ENCODE measurements at places on chromosomes 2 and 18.

DNA sequence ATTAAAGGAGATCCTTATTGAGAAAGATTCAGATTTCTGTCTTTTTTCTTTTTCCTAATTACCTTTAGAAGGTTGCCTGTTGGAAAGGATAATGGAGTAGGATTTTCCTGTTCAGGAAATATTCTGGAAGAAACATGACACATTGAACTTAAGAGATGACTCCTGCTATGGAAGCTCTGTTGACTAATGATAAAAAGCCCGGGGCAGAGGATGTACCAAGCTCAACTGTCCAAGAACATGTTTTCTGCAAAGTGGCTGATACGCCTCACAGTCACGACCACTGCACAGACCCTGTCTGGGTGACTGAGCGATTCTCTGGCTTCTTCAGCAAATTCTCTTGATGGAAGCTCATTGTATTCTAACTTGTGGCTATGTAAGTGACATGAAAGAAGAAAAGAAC, 86.2 kb upstream of the THOC1 start:
- DNase-seq, result no peak

DNA sequence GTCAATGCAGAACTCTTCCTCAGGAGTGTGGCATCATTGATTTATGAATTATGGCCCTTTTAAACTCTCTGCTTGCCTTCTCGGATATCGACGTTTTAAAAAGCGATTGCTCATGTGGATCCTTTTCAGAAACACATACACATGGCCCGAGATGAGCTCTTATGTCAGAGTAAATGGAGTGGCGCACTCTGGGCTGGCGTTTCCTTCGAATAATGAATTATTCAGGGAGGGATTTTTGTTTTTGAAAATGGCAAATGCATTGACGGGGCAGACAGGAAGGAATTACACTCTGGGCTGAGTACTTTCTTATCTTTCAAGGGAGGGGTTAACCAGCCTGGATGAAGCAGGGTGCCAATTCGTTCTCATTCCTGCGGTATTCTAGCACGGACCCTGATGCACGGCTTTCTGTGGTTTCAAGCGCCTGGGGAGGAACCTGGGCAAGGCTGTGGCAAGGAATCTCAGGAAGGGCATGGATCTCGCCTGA, 142.7 kb downstream of the PRKCE start:
- DNase-seq, result no peak

GRCh38 chr2:66252109-66252508, 182.8 kb upstream of the MEIS1 start:
- DNase-seq, result no peak

- DNase-seq, result no peak
Observed at GRCh38 chr2:120382541-120383144, 36.7 kb downstream of the INHBB start.

DNA sequence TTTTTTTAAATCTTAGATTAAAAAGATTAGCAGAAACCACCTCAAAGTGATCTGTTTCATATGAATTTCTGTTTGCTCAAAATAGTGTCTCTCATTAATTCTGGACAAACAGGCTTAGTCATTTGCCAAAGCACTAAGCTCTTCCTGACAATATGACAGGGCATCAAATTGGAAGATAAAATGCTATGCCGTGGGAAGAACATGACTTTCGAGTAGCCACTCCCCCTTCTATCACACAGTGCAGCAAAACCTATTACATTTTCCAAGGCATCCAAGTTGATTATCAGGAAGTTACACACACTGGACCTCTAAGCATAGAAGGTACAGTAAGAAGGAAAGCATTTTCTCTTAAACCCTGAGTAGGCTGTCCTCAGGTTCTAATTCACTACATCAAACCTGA, 89.5 kb downstream of the STK39 start:
- DNase-seq, result no peak

DNA sequence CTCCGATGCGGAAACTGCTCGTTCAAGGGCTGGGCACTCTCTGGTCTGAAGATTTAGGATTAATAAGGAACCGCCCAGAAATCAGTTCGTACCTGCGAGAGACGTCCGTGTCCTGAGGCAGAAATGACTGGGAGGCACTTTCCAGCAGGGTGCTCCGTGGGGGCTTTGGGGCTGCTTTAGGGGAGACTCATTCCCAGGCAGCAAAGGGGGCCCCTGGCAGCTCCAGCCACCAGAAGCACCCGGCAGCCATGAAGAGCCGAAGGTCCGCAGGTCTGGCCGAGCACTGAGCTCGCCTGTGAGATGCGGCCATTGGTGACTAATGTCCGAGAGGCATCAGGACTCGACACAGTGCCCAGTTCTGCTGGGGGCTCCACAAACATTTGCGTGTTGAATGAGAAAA, 20.9 kb downstream of the KCNG2 start:
- DNase-seq, result no peak

- no peak for DNase-seq
Observed at GRCh38 chr2:61853086-61853846, 594 bp downstream of the FAM161A start.

GRCh38 chr18:52667463-52668065, 327.6 kb downstream of the DCC start:
- DNase-seq, result no peak

DNA sequence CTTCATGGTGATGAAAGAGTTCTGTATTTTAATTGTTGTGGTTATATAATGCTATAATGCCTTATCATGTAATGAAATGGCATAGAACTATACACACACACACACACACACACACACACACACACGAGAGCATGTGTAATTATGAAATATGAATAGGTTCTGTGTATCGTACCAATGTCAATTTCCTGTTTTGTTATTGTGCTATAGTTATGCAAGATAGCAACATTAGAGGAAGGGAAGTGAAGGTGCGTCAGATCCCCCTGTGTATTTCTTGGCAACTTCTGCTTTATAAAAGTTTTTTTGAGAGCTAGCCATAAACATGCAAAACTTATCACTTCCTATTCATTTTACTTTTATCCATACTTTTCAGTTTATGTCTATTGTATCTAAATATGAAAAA, 60.7 kb upstream of the ARHGAP15 start:
- no peak for DNase-seq

- no peak for DNase-seq
Observed at GRCh38 chr2:177501186-177501585, 108.6 kb downstream of the AGPS start.

- DNase-seq, result no peak
Observed at GRCh38 chr2:45683292-45683691, 31.8 kb downstream of the PRKCE start.

DNA sequence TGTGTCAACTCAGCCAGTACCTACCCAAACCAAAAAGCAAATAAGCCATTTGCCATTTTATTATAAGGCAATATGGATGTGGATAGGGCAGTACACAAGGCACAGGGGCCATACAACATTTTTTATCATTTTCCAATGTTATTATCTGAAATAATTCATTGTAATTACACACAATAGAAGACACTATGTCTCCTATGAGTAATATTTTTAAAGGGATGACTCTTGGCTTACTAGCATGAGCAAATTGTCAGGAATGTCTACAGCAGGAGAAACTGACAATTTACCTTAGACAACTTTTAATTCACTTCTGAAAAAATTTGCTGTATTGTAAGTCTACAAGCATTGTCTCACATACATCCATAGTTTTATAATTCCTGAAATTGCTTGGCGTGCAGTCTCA, 1193.9 kb upstream of the CELF4 start:
- DNase-seq, result no peak

GRCh38 chr2:31249009-31249690, 15.2 kb downstream of the EHD3 start:
- DNase-seq, result no peak

- DNase-seq, result no peak
Observed at GRCh38 chr2:23293731-23294130, 91.2 kb upstream of the KLHL29 start.

DNA sequence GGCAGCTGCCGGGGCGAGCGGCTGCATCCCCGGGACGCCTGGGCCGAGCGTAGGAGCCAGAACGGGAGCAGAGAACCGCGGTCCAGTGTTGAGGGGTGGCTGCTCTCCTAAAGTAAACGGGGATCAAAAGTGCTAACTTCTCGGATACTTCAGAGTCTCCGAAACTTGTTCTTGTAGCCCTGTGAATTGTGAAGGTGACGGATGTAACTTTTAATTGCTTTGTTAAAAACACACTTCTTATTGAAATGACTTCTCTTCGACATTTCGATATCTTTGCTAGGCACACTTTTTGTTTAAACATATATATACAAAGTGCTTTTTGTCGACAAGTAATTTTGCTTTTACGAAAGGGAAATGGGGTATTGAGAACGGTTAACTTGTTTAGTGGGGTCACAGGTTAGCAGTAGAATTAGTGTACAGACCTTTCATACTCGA, 540 bp downstream of the ATP9B start:
- peak; percentile 45 for DNase-seq

Data from activated CD8-positive, alpha-beta T cell treated with anti-CD3 and anti-CD28 coated beads, Interleukin-2, amount 10 ng/mL, durations not matched to agents 7 days and 5 days (primary cell).